Stimulated activated CD4-positive, alpha-beta T cell treated with anti-CD3 and anti-CD28 coated beads, Interleukin-2, amount 100 ng/mL, for 4 hours (primary cell): ENCODE measurements at places on chromosomes 4 and X.
A peak's percentile ranks its signal among the peaks of the same experiment; 100 is the strongest.

- DNase-seq, result no peak
Measured at GRCh38 chrX:151790481-151791160, 56.1 kb downstream of the CNGA2 start.

DNA sequence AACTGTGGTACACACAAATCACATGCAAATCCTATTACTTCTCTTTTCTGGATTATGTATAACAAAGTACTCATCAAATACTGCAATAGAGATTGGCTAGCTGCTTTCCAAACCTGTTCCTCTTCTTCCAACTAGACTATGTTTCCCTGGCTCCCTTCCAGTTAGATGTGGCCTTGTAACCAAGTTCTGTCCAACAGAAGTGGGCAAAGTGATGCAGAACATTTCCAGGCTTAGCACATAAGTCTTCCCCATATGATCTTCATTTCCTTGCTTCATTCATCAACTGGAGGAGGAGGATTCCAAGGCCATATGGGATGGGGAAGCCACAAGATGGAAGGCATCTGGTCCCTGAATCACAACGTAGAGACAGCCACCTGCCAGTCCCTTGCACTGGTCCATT is 8.0 kb downstream of the SLC9A7 start:
- no peak for DNase-seq

GRCh38 chr4:16884673-16885460 is 13.6 kb downstream of the LDB2 start:
- DNase-seq, result no peak

DNA sequence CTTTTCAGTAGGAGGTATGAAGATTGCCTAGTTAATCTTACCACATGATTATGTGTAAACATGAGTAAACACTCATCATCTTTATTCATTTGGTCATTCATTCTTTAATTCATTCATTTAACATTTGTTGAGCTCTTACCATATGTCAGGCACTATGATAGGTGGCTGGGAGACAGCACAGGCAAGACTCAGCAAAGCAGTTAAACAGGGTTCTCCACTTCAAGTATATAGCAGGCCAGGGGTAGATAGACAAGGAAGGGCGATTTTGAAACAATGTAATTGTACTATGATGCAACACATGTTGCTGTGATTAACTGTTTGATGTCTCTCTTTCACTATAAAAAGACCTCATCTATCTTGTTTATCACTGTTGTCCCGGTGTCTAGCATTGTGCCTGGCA is 84.3 kb upstream of the GPR101 start:
- no peak for DNase-seq

DNA sequence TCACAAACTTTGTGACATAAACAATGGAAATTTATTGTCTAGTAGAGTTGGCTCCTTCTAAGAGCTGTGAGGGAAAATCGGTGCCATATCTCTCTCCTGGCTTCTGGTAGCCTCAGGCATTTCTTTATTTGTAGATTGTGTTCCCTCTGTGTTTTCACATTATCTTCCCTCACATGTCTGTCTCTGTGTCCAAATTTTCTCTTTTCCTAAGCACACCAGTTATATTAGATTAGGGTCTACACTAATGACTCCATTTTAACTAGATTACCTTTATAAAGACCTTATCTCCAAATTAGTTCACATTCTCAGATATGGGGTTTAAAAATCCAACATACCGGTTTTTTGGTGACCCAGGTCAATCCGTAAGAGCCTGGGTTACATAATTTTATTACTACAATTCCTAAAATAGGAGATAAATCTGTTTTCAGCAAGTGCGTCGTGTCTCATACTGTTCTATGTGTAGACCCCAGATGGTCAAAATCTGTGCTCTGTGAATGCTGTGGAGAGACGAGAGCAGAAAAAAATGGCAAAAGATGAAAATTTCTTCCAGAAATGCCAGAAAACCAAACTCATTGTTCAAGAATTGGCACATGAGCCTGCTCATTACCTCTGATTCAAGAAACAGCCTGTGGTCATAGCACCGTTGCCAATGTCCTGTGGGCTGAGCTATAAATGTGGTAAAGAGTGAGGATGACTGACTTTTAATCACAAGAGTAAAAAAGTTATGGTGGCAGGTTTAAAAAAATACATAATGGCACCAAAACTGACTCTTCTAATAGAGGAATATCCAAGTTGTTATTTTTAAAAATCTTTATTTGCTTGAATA is 574.7 kb downstream of the PCDH7 start:
- DNase-seq, result no peak

DNA sequence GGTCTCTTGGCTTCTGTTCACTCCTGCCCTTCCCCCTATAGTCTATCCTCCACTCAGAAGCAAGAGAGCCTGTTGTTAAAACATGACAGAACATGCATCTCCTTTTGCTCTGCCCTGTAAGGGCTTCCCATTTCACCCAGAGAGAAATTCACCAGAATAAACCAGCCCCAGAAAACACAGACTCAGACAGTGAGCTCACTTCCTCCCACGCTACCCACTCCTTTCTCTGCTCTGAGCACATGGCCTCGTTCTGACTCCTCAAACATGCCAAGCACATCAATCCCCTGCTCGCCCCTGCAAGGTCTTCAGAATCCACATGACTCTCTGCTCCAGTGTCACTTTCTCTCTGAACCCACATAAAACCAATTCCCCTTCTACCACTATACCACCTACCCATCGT is 50.4 kb downstream of the MID1 start:
- no peak for DNase-seq

- peak; percentile 13 for DNase-seq
Measured at GRCh38 chrX:53239474-53239873, 14.5 kb upstream of the KDM5C start.

GRCh38 chrX:96756491-96756890 is 71.8 kb downstream of the DIAPH2 start:
- DNase-seq, result no peak

DNA sequence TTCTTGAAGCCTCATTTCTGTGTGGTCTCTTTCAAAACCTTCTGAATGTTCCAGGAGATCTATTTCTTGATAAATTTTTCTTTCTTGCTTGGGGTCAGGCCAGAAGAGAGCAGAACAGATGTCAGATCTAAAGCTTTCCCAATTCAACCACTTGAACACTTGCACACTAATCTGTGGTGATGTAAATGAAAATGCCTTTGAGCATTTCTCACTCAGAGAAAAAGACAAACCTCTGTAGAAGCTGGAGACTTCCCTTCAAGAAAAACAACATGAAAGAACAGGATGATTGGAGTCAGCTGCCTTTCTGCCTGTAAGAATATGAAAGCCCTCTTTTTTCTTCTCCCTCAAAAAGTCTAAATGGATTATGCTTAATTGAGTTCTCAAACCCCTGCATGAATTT is 11.2 kb downstream of the IGFBP7 start:
- no peak for DNase-seq

- DNase-seq, result no peak
Measured at GRCh38 chr4:184395971-184396391, 78.4 kb downstream of the IRF2 start.

DNA sequence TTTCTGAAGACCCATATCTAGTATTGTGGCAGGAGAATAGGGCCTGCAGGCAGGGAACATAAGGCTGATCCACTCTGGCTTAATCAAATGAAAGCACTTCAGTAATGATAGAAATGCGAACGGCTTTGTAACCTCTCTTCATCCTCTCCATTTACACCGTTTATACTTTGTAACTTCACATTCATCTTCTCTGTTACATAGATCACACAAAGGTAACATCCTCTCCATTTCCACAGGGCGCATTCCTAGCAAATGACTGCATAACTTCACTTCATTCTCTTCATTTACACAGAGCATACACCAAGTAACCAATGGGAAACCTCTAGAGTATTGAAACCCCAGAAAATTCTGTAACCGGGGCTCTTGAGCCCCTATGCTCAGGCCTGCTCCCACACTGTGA is 65.5 kb upstream of the SLC34A2 start:
- DNase-seq, result no peak

- no peak for DNase-seq
Measured at GRCh38 chr4:36363024-36363423, 81.6 kb downstream of the DTHD1 start.

GRCh38 chrX:9285342-9285771 is 179.5 kb upstream of the TBL1X start:
- peak; percentile 66 for DNase-seq

DNA sequence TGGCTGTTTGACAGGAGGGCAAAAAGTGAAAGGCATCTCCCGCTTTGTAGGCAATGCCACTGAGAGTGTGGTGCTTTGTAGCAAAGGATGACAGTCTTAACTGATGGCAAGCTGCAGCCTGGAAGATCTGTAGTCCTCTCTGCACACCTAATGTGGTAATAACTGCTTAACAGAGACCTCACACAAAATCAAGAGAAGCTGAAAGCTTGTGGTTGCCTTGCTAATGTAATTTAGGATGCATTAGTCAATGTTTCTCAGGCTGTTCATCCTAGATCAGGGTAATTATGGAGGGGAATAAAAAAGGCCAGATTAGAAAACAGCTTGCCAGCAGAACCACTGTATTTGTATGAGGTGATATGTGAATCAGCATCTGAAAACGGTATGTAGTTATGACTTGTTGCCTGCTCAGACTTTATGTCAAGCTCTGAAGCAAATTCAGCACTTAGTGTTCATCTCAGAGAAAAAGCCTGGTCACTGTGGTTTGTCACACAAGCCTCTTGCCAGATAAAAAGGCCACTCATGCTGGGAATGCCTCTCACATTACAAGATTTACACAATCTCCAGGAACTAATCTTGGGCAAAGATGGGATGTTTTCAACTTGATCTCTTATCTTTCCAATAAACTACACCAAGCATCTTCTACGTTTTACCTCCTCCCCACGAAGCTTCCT is 130.8 kb downstream of the ENOX2 start:
- DNase-seq, result no peak

- DNase-seq, result peak; percentile 60
Measured at GRCh38 chr4:82372517-82373485, 990 bp downstream of the HNRNPD start.

GRCh38 chrX:40373025-40373424 is 207.7 kb upstream of the ATP6AP2 start:
- DNase-seq, result no peak

GRCh38 chr4:152972821-152973628 is 36.9 kb downstream of the FHDC1 start:
- DNase-seq, result no peak

DNA sequence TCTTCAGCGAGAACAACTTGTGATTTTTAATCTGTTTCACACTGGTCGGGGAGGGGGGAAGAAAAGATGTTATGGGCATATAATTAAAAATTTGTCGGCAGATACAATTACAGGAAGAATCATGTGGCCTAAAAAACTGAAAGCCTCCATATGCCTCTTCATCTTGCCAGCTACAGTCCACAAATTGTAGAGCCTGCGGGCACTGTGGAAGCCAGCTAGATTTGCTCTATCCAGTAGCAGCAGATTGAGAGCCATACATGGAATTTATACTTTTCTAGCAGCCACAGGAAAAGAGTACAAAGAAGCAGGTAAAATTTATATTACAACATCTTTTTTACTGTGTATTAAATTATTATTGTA is 147.3 kb downstream of the TBL1X start:
- DNase-seq, result no peak

GRCh38 chr4:174263445-174263736 is 20.1 kb downstream of the FBXO8 start:
- no peak for DNase-seq

DNA sequence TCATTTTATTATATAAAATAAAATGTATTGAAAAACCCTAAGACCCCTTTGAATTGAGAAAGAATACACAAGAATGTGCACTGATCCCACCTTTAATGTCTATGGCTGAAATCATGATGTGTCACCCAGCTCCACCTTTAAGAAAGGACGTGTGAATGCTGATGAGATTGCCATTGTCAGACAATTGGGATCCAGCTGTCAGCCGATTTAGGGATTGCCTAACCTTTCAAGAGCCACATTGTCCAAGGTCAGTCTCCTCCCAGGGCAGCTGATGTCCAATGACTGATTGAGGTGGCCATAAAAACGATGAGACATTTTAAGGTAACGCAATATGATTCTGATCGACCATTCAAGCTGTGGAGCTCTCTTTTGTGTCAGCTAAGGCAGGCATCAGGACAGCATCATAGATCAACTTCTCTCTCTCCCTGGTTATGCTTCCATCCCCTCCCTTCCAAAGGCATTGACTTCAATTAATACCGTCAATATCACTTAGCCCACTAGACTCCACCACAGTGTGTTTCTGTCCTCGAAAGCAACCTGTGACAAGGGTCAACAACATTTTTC is 1676.4 kb downstream of the PCDH7 start:
- DNase-seq, result no peak

GRCh38 chr4:115660465-115660864 is 547.0 kb upstream of the NDST4 start:
- no peak for DNase-seq

DNA sequence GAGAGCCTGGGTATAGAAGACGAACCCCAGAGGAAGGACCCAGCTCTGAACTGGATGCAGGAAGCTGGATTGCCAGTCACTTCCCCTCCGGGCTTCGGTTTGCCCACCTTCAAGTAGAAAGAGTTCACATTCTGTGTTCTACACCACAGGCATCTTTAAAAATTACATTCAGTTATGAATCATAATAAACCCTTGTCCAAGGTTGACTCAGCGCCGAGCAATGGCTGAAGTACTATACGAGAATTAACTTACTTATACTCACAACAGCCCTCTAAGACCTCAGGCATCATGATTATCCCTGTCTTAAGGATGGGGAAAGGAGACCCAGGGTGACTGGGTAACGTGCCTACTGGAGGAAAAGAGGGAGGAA is 72.5 kb downstream of the EVC2 start:
- no peak for DNase-seq

GRCh38 chrX:340121-340520 is 21.5 kb upstream of the GTPBP6 start:
- no peak for DNase-seq

- no peak for DNase-seq
Measured at GRCh38 chr4:121822796-121823504, 733 bp downstream of the CCNA2 start.

DNA sequence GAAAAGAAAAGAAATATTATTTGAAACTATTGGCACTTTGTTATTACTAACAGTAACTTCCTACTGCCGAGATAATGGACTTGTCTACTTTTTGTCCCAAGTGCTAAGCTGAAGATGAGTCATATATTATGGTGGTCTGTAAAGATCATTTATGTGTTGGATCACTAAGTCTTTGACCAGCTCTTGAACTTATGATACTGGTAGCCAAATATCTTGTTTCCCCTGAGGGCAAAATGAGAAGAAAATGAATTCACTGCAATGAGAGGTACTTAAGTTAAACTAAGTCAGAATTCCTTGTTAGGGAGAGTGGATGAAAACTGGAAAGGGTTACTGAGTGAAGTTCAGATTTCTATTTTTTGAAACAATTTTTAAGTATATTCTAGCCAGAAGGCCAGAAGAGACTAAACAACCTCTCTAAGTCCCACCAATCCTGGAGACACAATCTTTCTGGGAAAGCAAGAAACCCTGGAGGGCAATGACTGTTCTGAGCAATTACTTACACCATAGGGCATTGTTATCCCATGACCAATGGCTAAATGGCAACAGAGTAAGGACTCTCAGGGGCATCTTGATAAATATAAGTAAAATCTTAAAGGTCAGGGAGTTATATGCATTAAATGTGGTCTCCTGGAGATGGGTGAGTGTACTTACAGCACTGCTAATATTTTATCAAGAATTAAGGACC is 287.7 kb downstream of the STIM2 start:
- DNase-seq, result no peak
